Stimulated activated CD4-positive, alpha-beta T cell treated with anti-CD3 and anti-CD28 coated beads, Interleukin-12 subunit alpha, Interleukin-12 subunit beta, amount 100 ng/mL, for 24 hours (primary cell): ENCODE measurements at places on chromosomes 1 and 21.

DNA sequence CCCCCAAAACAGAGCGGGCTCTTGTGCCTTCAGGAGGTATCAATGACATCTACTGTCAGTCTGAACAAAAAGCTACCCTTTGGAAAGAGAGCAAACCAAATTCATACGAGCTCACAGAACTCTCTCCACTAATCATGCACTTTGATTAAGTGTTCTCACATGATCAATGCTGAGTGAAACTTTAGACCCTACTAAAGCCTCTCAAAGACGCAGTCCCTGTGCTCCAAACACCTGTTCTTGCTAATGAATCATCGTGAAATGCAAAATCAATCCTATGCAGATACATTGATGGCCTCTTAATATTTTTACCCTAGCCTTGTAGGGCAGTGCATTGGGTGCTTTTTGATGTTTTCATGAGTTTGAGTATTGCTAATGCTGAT is 113.4 kb downstream of the ZBTB18 start:
- DNase-seq = no peak

GRCh38 chr1:64031236-64031635 is 172.2 kb upstream of the UBE2U start:
- DNase-seq = no peak

GRCh38 chr1:3031401-3032221 is 10.3 kb downstream of the ACTRT2 start:
- no peak for DNase-seq

- no peak for DNase-seq
Observed at GRCh38 chr21:44975720-44976555, 36.1 kb downstream of the SLX9 start.

DNA sequence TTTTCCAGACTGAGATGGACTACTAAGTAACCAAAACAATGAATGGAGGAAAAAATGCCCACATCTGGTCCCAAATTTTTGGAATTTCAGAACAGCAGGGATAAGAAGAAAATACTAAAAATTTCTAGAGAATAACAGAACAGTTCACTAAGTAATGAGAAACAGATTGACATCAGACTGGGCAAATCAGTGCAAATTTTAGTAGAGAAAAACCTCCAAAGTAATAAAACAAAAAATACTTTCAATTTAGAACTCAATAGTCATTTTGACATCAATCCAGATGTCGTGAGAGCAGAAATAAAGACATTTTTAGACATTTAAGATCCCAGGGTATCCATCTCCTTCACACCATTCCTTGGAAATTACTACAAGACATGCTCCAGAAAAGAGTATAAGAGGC is 39.3 kb downstream of the CRP start:
- no peak for DNase-seq

GRCh38 chr1:213676736-213677135 is 311.0 kb upstream of the PROX1 start:
- no peak for DNase-seq
